Activated T-cell treated with anti-CD3 and anti-CD28 coated beads for 24 hours (primary cell): ENCODE measurements at places on chromosomes 7 and 10.

- DNase-seq = no peak
Observed at GRCh38 chr10:118592675-118593330, 2.6 kb downstream of the PRLHR start.

- DNase-seq = no peak
Observed at GRCh38 chr10:26386781-26387180, 51.4 kb upstream of the APBB1IP start.

- no peak for DNase-seq
Observed at GRCh38 chr7:91373111-91373800, 109.0 kb downstream of the FZD1 start.

GRCh38 chr7:145123502-145123901 is 287.6 kb upstream of the TPK1 start:
- no peak for DNase-seq

DNA sequence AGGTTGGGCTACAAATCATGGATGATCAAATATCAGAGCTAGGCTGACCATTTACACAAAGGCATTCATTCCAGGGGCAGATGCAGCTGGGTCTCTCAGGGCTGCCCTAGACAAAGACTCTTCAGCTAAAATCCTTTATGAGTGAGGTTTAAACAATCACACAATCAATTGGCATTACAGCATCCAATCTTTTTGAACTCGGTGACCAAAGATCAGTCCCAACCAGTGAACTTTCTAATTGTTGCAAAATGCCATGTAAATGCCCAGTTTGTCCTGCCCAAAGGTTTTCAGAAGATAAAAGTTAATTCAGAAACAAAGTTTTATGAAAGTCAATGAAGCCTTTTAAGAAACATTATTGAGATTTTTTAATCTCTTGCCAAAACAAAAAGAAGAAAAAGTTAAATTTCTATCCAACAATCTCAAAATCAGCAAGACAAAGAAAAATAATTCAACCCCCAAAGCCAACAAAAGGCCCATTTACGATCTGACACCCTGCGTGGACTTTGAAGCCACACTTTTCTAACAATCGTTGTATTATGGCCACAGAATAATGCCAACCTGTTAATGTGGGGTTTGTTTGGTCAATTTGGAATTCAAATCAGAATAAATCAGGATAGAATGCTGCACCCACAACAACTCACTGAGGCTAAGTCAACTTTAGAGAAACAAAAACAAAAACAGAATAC is 40.9 kb downstream of the GPR37 start:
- no peak for DNase-seq

DNA sequence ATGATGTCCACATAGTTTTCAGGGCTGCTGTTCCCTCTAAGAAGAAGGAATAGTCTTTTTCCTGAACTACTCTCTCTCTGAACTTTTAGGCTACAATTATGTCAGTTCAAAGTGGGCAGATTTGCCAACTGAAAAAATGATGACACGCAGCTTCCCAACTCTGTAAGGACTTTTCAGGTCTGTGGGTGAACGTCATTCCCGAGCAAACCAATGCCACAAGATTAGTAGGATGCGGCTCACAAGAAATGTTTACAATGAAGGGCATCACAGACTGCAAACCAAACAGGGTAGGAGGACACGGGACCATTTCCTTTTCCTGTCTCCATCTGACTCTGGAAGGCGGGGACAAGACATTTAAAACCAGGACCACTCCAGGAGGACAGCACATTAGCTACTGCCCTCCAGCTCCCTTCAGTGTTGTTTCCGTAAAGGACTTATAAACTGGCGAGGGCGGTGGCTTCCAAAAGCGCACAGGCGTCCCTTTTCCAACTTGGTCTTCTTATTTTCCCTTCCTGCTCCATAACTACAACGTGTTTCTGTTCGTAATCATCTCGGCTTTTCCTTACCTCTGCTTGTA is 539 bp upstream of the MKLN1 start:
- no peak for DNase-seq

GRCh38 chr7:69635555-69636185 is 37.4 kb downstream of the AUTS2 start:
- no peak for DNase-seq

- no peak for DNase-seq
Observed at GRCh38 chr10:31393844-31394243, 74.8 kb downstream of the ZEB1 start.

GRCh38 chr10:116271593-116272439 is 1.2 kb downstream of the GFRA1 start:
- DNase-seq = no peak

DNA sequence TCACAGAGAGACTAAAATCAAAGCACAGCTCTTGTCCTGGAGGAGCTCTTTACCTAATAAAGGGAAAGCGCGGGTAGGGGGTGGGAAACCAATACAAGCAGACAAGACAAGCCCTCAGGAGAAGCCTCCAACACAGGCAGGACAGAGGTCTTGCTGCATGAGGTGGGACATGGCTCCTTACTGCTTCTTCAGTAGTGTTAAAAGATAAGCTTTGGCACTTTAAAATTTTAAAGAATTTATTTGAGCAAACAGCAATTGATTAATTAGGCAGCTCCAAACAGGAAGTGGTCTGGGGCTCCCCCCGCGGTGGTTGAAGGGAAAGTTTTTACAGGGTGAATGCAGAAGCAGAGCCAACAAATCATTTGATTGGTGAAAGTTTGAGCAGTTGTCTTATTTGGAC is 50.3 kb upstream of the MACC1 start:
- no peak for DNase-seq

GRCh38 chr7:30927559-30927958 is 15.9 kb downstream of the AQP1 start:
- DNase-seq = no peak

GRCh38 chr7:122914812-122915211 is 28.6 kb upstream of the CADPS2 start:
- DNase-seq = no peak

DNA sequence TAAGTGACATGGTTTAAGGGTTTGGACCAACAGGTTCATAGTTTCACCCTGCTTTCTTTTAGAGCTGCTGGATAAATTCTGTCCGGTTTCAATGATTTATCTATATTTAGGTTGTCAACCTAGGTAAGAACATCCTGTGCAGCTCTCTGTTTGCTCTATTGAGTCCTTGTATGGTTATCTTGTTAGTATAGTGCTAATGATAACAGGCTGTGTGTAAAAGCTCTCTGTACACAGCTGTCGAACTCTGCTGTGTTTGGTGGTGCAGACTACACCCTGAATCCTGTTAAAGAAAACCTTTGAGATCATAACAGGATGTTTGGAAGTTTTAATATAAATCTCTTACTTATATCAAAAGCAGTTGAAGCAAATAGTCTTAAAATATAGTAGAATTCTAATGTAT is 219.2 kb downstream of the SDK1 start:
- no peak for DNase-seq

DNA sequence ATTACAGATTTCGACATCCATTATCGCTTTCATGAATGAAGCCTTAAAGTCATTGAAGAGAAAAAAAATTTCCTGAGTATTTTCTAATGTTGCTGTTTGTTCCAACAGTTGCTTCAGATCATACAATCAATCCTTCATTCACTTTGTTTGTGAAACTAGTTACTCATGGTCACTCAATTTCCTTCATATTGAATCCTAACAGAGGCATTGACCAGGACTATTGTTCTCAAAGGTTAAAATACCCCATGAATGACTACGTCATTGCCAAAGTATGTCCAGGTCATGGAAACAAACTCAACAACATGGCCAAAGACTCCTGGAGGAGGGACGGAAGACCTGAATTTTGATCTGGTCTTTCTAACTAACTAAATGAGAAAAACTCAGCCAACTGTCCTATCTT is 54.0 kb upstream of the ABCB5 start:
- no peak for DNase-seq

- no peak for DNase-seq
Observed at GRCh38 chr7:41967156-41967555, 264.3 kb upstream of the INHBA start.

DNA sequence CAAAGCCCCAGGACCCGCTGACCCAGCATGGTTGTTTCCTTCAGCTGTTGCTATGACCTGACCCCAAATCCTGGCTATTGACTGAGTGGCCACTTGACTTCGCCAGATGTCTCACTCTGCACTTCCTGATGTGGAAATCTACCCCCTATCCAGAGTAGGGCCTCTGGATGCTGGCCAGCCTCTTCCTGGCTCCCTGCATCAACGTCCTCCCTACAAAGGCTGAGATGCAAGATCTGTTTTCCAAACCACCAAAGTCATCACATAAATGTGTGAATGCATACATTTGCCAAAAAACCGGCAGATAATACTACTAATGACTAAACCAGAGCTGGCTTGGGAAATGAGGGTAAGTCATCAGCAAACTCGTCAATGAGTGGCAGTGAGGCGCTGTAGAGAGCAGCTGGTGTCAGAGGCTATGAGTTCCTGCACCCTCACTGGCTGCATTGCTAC is 70.4 kb downstream of the PYROXD2 start:
- DNase-seq = no peak

DNA sequence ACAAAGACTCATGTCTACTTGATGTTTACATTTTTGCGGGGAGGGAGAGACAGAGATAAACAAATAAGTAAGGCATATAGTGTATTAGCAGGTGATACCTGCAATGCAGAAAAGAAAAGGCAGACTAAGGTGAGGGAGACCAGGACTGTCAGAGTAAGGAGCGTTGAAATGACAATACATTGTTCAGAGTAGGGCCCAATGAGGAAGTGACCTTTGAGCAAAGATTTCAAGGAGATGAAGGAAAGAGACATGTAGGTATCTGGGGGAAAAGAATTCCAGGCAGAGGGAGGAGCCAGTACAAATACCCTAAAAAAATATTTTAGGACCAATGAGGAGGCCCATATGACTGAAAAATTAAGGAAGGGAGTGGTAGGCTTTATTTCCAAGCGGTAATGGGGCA is 162.7 kb upstream of the PRSS1 start:
- no peak for DNase-seq
